ENCODE measurements at places on chromosomes 12 and 14.

DNA sequence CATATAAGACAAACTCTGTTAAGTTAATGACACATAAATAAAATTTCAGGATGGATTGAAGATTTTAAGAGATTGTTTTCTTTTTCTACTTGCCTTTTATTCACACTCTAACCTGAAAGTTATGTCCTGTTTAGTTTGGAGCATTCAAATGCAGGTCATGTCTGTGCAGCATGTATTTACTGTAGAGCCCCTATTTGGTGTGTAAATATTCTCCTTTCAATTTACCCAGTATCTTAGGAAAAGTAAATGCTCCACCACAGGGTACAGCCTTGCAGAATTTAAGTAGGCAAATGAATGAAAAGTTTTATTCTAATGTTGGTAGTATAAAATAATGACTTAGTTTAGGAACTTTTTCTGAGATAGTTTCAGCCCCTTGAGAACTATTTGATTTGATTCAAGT lies 6.2 kb upstream of the DCN start:
- DNase-seq = no peak

DNA sequence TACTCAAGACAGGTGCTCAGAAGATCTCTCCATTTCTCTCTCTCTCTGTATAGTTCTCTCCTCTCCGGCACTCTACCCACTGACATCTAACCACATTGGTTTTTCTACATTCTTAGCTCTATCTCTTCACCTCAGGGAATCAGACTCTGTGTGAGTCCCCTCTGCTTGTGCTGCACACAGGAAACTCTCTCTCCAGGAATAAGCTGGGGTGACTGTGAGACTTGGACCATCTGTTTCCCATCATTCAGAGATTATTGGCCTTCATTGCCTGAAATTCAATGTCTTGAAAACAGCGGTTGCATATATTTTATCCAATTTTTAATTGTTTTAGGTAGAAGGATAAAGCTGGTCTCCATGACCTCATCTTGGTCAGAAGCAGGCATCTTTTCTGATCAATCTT lies 105.0 kb downstream of the SLC35F4 start:
- no peak for DNase-seq

GRCh38 chr12:28575593-28576205 lies 385.4 kb downstream of the CCDC91 start:
- DNase-seq = no peak

DNA sequence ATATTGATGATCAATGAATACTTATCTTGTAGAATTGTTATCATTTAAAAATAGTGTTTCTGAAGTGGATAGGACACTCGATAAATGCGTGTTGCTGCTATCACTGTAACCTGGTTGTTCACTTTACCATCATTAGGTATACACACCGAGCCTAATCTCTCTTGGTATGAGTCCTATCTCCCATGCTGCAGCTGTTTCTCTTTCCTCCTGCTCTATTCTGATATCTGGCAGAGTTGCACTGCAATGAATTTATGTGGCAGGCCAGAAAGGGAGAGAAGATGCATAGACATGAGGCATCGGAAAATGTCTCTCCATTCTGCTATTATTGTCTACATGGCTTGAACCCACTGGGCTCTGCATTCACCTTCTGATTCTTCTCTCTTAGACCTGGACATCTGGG lies 26.7 kb downstream of the KCNK10 start:
- no peak for DNase-seq

GRCh38 chr12:90870971-90871725 lies 83.8 kb downstream of the CCER1 start:
- DNase-seq = no peak

- DNase-seq = no peak
Measured at GRCh38 chr14:68282479-68283377, 463.1 kb downstream of the RAD51B start.

DNA sequence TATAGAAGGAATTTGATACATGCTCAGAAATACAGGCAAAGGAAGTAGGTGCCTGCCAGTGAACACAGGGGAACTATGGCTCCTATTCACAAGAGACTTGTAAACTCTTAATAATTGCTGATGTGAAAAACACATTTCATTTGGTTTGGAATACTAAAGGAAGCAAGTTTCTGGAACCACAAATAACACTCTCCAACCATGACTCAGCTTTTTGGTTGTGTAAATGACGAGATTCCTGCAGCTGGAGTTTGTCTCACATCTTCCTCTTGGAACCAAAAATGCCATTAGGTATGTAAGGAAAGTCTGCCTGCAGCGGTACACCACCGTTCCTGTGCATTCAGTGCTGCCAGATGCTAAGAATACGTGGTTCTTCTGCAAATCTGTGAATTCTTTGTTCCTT lies 4.5 kb upstream of the OR11H6 start:
- DNase-seq = no peak

- no peak for DNase-seq
Measured at GRCh38 chr12:109637348-109637747, 63.8 kb downstream of the MVK start.

DNA sequence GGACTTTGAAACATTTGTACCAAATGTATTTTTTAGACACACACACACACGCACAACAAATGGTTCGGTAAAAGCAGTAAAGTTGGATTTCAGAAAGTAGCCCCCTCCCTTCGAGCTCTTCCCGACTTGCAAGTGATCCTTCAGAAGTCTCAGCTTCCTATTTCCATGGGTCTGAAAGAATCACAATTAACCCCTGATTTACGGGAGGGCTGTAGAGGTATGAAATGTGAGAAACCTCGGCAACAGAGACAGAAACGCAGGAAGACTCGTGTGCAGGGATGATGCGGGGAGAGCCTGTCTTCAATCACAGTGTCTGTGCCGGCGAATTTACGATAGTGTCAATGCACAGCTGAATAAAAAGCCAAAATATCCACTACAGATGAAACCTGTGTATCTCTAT lies 60.7 kb upstream of the VRK1 start:
- DNase-seq = no peak

DNA sequence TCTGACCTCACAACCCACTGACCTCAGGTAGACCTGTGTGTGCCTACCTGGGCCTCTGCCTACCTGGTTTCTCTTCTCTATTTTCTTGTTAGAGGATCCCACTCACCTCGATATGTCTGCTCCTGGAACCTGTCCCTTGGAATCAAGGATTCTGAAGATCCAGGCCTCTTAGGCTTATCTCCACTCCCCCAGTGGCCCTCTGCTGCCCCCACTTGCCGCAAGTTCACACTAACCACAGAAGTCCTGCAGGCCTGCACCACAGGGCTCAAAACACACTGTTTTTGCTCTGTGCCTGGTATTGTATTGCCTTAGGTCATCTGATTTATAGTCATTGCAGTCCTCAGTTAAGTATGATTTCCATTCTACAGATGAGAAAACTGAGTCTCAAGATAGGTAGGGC lies 15.3 kb upstream of the NRXN3 start:
- DNase-seq = no peak

DNA sequence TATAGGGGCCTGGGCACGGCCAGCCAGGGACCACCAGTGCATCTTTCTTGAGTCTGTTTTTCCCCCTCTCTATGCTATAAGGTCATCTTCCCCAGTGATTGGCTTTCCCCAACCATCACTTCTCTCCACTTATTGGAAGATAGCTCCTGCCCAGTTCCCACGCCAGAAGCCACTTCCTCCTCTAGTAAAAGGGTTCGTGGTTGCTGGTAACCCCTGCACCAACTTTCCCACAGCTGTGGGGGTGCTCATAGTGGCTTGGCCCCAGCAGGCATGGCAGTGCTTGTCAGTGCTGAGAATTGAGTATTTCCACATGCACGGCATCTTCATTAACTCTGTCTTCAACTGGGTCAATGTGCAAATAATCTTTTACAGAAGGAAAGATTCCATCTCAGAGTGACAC lies 215.4 kb downstream of the FOXN3 start:
- no peak for DNase-seq

GRCh38 chr12:15672671-15673270 lies 116.4 kb downstream of the EPS8 start:
- no peak for DNase-seq

DNA sequence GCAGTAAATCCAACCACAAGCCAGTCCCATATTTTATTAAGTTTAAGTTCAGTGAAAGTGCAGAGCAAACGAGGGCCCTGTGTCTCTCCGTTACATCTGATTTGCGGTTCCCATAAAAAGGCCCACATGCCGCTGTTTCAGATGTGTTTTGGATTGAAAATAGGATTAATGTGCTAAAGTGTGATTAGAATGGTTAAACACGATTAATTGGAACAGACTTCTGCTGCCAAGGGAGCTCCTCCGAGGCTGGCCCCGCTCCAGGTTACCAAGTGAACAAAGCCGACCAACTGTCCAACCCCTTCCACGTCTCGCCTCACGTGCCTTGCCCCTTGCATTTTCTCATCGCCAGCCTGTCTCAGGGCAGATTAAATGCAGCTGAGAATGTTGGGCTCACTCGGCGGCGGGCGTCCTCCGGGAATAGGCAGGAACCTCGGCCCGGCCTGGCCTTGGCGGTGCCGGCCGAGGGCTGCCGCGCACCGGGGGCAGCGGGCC lies 166.5 kb upstream of the GSC start:
- no peak for DNase-seq

DNA sequence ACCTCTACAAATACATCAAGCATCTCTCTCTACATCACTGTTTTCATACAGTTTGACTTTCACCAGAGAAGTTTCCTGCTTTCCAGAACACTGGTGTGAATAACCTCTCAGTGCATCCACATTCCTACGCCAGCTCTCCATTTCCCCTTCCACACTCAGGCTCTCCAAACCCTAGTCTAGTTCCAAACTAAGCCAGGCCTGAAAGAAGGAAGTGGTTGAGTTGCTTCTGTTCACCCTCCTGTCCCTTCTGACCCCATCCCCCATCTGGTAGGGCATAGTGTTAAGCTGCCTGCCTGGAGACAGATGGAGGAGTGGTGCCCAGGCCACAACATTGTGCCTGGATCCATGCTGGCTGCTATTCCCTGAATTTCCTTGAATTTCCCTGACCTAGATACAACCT lies 132.4 kb downstream of the GPR65 start:
- no peak for DNase-seq

- DNase-seq = no peak
Measured at GRCh38 chr12:47166365-47166764, 86.6 kb upstream of the AMIGO2 start.

GRCh38 chr14:99401211-99401610 lies 79.4 kb downstream of the SETD3 start:
- no peak for DNase-seq

DNA sequence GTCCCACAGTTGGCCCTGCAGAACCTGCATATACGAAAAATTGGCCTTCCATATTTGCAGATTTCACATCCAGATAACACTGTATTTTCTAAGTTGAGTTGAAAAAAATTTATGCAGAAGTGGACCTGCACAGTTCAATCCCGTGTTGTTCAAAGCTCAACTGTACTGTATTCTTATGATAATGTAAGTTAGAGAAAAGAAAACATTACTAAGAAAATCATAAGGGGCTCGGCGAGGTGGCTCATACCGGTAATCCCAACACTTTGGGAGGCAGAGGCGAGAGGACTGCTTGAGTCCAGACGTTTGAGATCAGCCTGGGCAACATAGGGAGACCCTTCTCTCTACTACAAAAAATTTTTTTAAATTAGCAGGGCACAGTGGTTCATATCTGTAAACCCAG lies 18.2 kb upstream of the SLC35E3 start:
- no peak for DNase-seq

GRCh38 chr12:25069224-25069623 lies 120.3 kb upstream of the BCAT1 start:
- no peak for DNase-seq

DNA sequence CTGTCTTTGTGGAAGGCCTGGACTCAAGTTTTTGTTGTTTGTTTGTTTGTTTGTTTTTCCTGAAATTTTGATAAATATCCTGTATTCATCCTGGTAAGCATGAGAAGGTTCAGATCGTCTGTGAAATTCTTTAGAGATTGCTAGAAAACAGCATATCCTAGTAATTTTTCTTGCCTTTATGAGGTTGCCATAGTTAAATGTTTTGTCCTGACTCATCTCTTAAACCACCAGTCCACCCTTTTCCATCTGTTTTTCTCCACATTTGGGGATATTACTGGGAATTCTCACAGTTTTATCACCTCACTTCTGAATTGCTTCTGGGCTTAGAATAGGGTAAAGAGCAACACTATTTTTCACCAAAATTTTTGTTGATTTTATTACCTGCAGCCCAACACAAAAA lies 248.3 kb downstream of the FBXL14 start:
- DNase-seq = no peak

DNA sequence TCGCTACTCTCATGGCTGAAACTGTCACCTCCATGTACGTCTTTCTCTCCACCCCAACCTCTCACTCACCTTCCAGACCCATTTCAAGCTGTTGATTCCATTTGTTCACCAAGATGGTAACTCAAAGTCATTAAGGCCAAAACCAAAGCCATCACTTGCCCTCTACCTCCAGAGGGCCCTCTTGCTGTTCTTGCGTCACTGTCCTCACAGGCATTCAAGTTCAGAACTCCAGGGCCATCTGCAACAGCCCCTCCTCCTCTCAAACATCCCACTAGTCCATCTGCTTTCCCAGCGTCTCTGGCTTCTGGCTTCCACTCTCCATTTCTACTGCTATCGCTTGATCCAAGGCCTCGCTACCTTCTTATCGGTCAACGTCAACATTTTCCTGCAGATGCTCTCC lies 74.5 kb downstream of the VWF start:
- DNase-seq = no peak

- peak; percentile 40 for DNase-seq
Measured at GRCh38 chr12:49548822-49549648, 10.2 kb downstream of the KCNH3 start.

DNA sequence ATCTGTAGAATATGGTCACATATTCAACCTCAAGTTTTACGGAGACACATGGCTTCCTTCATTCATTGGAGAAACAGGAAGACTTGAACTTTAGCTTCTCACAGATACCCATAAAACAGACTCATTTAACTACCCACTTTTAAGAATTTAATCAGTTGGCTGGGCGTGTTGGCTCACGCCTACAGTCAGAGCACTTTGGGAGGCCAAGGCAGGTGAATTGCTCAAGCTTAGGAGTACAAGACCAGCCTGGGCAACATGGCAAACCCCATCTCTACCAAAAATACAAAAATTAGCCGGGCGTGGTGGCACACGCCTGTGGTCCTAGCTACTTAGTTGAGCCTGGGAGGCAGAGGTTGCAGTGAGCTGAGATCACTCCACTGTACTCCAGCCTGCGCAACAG lies 64.7 kb upstream of the STAC3 start:
- no peak for DNase-seq

GRCh38 chr12:15823360-15824128 lies 34.4 kb upstream of the EPS8 start:
- no peak for DNase-seq

GRCh38 chr14:73723406-73723796 lies 9.2 kb upstream of the PNMA1 start:
- DNase-seq = no peak

- no peak for DNase-seq
Measured at GRCh38 chr14:64873506-64874219, 6.0 kb downstream of the SPTB start.

GRCh38 chr14:68244262-68244980 lies 424.8 kb downstream of the RAD51B start:
- no peak for DNase-seq
